ENCODE measurements at places on chromosomes 1 and 21.

DNA sequence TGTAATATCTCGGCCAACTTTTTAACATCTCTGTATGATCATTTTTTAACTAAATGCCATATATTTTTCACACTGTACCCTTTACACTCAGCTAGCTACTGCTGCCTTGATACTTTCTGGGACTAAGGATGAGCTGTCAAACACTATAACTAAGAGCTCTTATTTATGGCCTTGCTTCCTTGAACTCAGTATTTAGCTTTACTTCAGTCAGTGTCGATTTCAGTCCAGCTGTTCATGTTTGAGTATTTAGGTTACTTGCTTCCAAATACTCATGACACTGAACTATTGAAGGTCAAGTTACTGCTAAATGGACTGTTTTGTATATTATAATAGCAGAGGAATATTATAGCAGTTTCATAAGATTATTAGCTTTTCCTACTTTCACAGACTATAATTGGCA is 25.9 kb upstream of the USP25 start:
- DNase-seq: no peak

DNA sequence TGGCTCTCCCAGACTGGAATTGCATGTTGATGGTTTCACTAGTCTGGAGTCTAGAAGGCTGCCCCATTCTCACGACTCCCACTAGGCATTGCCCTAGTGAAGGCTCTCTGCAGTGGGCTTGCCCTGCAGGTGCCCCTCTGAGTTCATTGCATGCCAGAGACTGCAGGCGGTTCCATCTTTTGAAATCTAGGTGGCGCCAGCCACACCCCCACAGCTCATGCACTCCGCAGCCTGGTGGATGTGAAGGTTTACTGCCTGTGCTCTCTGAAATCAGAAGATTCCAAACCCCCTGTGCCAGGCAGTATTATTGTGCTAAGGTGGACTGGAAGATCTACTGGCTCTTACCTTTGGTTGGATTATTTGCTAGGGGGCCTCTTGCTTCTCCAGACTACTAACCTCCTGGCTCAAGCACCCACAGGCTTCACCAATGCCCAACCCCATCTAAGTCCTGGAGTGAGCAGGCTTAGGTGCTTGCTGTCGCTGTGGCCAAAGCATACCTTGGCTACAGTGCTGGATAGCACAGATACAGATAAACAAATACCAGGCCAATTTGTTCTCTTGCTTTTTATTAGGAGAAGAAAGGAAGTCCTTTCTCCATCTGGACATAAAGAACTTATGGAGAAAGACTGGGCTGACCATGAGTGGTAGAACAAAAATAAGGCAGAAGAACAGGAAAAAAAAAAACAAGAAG is 83.5 kb upstream of the SIM2 start:
- peak; percentile 53 for DNase-seq

- no peak for DNase-seq
These were observed 430.1 kb upstream of the PTBP2 start for GRCh38 chr1:96291468-96291867.

- DNase-seq: no peak
These were observed 4.7 kb downstream of the RIMKLA start for GRCh38 chr1:42385283-42385682.

DNA sequence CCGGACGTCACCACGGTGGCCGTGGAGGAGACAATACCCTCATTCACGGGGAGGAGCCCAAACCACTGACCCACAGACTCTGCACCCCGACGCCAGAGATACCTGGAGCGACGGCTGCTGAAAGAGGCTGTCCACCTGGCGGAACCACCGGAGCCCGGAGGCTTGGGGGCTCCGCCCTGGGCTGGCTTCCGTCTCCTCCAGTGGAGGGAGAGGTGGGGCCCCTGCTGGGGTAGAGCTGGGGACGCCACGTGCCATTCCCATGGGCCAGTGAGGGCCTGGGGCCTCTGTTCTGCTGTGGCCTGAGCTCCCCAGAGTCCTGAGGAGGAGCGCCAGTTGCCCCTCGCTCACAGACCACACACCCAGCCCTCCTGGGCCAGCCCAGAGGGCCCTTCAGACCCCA is 7.0 kb downstream of the TNFRSF14 start:
- no peak for DNase-seq

- peak; percentile 68 for DNase-seq
These were observed 56.0 kb downstream of the ADARB1 start for GRCh38 chr21:45130324-45130774.

- DNase-seq: no peak
These were observed 13.0 kb downstream of the IFI6 start for GRCh38 chr1:27658951-27659496.

DNA sequence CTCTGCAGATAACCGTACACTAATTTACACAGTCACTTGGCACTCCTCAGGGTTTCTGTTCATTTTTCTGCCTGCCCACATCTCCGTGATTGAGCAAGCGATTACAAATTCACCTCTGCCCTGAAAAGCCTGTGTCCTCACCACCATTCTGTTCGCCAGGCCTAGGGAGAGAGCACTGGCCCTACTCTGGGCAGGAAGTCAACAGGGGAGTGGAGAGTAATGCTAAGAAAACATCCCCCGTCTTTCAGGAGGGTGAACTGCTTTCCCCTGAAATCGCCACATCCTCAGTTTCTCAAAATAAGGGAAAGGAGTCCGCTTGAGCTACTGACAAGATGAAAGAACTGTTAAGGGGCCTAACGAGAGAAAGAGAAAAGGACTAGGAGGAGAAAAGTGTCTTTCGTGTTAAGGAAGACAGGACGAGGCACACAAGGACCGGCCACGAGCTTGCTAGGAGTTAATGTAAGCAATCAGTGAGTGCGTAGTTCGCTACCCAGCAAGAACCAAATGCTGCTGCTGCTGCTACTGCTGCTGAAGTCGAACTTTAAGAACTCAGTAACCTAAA is 632 bp downstream of the PEX19 start:
- DNase-seq: peak; percentile 25

DNA sequence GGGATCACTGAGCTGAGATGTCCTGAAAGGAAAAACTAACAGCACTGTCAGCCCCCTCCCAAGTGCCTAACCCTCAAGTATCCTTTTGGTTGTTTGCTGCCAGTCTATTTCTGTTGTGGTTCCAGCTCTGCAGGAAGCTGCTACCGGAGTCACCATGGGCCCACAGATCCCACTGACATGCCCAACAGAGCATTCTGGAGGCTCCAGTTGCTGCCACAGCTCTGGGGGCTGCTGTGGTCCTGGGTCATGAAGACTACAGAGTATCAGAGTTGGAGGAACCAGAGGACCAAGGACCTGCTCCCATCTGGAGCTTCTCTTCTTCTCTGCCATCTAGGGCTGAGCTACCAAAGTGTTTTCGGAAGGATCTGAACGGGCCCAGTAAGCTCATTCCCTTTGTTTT is 910 bp downstream of the LCE3A start:
- no peak for DNase-seq

DNA sequence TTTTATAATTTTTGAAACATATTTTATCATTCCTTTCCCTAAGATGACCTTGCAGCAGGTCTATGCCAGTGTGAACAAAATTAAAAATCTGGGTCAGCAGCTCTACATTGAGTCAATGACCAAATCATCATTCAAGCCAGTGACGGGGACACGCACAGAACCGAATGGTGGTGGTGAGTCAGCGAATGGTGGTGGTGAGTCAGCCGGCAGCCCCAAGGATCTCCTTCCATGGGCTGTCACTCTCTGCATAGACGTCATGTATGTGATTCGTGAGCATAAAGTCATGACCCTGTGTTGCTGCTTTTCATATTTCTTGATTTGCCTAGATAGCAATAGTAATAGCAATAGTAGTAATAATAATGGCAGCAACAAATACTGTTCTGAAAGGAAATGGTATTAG is 26.3 kb downstream of the PER3 start:
- DNase-seq: peak; percentile 29

- no peak for DNase-seq
These were observed 8.5 kb downstream of the INKA2 start for GRCh38 chr1:111730706-111731105.

DNA sequence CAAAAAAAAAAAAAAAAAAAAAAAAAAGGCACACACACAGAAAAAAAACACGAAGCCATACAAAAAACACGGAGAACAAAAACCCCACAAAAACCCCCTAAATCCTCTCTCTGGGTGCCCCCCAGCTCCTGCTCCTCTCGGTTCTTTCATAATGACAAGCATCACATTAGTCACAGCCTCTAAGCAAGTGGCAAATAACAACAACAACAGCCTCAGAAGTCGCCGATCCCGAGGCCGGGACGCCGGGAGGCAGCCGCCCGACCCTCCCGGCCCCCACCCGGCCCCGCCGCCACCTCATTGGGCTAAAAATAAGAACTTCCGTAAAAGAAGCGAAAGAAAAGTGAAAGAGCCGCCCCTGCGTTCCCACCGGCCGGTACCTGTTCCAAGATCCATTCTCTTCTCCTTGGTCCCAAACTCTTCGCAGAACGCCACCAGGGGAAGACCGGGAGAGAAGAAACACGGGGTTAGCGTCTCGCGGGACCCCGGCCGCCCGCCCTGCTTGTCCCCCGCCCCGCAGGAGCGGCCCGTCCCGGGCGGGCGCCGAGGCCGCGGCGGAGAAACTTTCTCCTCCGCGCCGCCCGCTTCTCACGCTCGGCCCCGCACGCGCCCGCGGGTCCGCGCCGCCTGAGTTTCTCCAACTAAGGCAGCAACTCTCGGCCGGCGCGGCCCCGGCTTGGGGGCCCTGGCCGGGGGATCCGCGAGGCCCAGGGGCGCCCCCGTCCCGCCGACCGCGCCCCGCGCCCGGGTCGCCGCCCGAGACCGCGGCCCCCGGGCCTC is 102.8 kb downstream of the CASZ1 start:
- DNase-seq: peak; percentile 44

- DNase-seq: no peak
These were observed 131.4 kb downstream of the MRPS6 start for GRCh38 chr21:34204481-34205439.

- DNase-seq: no peak
These were observed at the start of gene DYNLT5 for GRCh38 chr1:66752000-66752592. TSS of gene DYNLT5 (plus strand) at chr1:66752459. CDS start at chr1:66754659, 2,200 bp downstream.
